ENCODE measurements at places on chromosomes 7 and 10.

GRCh38 chr10:78436706-78437406 lies 403.2 kb downstream of the RPS24 start:
- no peak for DNase-seq

GRCh38 chr7:110780712-110781111 lies 310.2 kb upstream of the LRRN3 start:
- no peak for DNase-seq

GRCh38 chr10:122435212-122435827 lies 19.1 kb upstream of the ARMS2 start:
- no peak for DNase-seq

- no peak for DNase-seq
Measured at GRCh38 chr10:101615525-101616116, 27.5 kb downstream of the DPCD start.

DNA sequence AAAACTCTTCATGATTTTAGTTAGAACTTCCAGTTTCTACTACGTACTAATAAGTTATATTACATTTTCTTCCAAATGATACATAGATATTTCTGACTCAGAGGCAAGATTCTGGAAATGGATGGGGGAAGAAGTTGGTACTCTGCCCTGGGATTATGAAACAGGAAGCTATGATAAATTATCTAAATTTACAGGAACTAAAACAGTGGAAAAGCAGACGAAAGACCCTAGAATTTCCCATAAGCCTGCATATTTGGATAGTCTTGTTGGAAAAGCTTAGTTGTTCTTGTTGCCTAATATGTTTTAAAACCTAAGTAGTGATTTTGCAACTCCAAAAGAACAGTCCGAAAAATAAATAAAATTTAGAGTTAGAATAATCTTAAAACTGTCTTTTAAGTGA lies 21.8 kb downstream of the CFAP69 start:
- DNase-seq: no peak

DNA sequence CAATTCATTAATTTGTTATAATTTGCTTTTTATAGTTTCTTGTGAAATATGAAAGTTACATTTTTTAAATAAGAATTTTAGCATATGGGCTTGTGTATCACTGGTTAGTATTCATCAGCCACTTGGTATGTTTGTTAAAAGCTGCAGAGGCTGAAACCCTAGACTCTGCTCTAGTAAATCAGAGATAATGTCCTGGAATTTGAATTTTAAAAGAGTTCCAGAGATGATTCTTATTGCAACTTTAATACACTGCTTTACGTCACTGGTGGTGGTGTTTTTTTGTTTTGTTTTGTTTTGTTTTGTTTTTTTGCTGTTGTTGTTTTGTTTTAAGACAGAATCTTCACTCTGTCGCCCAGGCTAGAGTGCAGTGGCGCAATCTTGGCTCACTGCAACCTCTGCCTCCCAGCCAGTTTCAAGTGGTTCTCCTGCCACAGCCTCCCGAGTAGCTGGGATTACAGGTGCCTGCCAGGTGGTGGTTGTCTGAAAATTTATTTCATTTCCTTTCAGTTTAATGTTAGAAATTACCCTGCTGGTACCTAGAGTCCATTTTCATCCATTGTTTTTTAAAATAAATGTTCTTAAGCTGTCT lies 43.8 kb downstream of the PTPN12 start:
- DNase-seq: no peak

DNA sequence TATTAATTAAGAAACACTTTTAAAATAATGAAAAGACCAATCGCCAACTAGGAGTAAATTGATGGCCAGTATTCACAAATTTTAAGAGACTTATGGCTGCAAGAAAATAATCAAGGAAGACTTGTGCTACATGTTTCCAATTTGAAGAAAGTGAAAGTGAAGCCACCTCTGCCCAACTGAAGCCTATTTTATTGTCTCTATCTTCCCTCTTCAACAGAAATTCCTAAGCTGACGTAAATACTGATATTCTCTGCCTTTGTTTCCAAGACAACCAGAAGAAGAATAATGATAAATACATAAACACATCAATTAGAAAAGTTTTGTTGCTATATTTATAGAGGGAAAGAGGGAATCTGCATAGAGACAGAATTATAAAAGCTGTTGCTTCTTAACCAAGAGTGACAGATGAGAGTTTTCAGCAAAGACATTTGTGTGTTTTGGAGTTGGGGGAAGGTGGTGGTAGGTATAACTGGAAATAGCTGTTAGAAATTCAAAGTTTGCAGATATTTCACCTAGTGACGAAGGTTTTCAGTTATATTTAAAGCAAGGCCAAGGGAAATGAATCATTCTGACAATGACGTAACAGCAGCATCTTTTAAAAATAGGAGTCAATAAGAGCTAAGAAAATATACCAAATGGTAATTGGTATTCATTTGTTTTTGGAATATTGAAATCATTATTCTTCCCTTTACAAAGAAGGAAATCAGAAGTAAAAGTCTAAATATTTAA lies 576.6 kb upstream of the SORCS1 start:
- DNase-seq: no peak

DNA sequence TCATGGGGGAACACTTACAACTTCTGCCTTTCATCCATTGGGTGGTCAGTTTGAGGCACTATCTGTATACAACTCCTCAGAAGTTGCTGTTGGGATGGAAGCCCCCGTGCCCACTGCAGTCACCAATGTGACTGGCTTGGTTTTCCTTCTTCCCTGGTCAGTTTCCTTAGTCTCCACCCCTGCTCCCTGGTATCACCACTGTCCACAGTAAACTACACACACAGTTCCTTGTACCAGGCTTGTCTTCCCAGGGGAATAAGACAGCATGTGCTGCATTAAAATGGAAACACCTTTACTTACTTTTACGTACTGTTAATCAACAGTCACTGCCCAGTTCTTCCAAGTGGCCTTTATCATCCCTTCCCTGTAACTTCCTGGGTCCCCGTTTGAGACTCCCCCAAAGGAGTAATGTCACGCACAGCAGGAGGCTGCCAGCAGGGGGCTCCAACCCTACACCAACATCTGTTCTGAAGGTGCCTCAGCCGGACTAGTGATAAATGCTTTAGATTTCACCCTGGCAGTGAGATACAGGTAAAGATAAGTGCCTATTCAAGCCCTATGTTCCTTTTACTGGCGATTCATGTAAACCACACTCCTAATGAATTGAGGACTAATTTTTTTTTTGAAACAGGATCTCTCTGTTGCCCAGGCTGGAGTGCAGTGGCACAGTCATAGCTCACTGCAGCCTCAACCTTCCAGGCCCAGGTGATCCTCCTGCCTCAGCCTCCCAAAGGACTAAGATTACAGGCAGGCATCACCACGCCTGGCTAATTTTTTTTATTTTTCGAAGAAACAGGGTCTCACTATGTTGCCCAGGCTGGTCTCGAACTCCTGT lies 45.3 kb upstream of the PIK3AP1 start:
- DNase-seq: peak; percentile 91

GRCh38 chr10:46175296-46175695 lies 111.5 kb upstream of the ANTXRL start:
- no peak for DNase-seq

GRCh38 chr10:127216786-127217185 lies 20.4 kb upstream of the INSYN2A start:
- no peak for DNase-seq

- DNase-seq: no peak
Measured at GRCh38 chr7:104967595-104967994, 46.4 kb upstream of the KMT2E start.

- DNase-seq: no peak
Measured at GRCh38 chr7:75772081-75773077, at the start of gene CCL26. CCL26 (minus strand) TSS chr7:75772211; CDS start chr7:75772176, 35 bp downstream.

- no peak for DNase-seq
Measured at GRCh38 chr7:16975712-16976111, 93.9 kb upstream of the AGR3 start.
